AG04450 (cell line): ENCODE measurements at places on chromosomes 5 and 9. TPM values are rescaled to one million over a fixed set of nuclear protein-coding genes. Genes with fewer than 3 reads are reported as not detected.

- no peak for DNase-seq
Observed at GRCh38 chr5:113187906-113188305, 211.3 kb downstream of the DCP2 start.

GRCh38 chr5:151224372-151224771, 480 bp upstream of the CCDC69 start:
- no peak for DNase-seq

DNA sequence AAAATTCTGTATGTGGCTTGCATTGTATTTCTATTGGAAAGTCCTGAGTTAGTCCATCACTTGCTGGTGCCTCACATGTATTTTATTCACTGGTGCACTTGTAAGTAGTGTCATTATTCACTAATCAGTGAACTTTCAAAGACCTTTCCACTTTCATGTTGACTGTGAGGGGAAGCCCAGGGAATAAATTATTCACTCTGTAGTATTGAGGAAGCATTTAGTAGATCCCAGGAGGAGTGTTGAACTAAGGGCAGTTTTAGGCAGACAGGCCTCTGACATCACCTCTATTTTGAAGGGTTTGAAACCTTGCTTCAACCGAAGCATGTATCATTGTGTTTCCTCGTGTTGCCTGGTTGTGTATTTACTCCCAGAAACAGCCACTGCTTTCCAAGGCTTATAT, 705.4 kb upstream of the RIOK2 start:
- DNase-seq: no peak

GRCh38 chr5:30539004-30539634, 654.4 kb upstream of the CDH6 start:
- DNase-seq: peak; percentile 2

- DNase-seq: no peak
Observed at GRCh38 chr5:172096207-172096940, 89.9 kb upstream of the FBXW11 start.

Gene EXD3
- 4.0 and 5.4 TPM in 2 replicates for polyA plus RNA-seq

Gene N4BP3
- polyA plus RNA-seq: 0.29 and 0.30 TPM in 2 replicates
